RKO (cell line): ENCODE measurements at places on chromosomes 4 and X.
A peak's percentile ranks its signal among the peaks of the same experiment; 100 is the strongest.

DNA sequence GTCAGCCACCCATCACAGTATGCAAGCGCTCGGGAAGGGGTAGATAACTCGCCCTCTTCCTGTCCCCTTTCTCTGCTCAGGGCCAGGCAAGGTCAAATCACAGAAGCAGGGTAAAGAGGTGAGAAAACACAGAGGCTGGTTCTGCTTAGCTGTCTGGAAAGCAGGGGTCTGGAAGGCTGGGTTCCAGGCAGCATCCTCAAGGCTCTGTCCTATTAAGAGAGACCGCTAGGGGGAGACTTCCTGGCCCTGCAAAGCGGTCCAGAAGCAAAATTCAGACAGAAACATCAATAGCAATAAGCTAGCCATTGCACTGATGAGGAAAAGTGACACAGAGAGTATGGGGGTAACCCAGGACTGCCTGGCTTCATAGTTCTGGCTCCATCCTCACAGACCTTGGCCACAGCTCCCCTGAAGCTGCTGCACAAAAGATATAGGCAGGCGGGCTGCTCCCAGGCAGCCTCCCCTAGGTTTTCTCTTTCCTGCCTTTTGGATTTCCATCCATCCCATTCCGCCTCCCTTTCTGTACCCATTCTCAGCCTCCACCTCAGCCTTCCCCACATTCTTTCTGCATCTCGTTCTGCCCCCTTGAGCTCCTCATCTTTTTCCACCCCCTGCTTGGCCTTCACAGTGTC, 308.5 kb downstream of the EVC2 start:
- peak; percentile 44 for DNase-seq

DNA sequence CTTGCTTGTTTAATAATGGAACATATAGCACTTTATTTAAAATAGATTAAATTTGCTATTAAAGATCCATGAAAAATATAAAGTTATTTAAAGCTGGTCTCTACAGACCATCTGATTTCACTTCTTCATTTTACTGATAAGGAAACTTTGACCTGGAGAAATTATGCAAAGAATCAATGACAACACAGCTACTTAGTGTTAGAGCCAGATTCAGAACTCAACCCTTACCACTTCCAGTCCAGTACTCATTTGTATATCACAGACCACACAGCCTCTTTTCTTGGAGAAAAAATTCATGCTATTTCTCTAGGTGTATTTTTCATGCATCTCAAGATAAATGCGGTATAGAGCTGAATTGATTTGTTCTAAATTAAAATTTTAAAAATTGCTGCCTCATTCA, 34.0 kb downstream of the WDFY3 start:
- no peak for DNase-seq

GRCh38 chrX:54695231-54695630, 102.8 kb downstream of the ITIH6 start:
- peak; percentile 34 for DNase-seq

DNA sequence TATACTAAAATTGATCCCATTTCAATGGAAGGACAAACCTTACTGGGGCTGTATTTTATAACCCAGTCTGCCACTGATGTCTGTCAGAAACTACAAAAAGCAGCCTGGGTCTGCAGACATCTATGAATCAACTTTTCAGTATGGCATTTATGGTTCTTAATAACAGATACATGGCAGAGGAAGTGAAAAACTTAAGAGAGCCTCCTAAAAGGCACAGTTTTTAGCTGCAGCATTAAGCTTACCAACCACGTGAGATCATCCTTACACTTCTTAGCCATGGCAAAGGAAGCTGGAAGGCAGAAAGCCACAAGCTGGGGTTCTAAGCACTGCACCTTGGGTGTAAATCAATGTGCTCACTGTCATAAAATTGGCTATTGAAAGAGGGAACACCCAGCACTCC, 16.6 kb upstream of the UGT2B17 start:
- no peak for DNase-seq

GRCh38 chrX:8090482-8090881, 80.6 kb downstream of the VCX2 start:
- DNase-seq = no peak

DNA sequence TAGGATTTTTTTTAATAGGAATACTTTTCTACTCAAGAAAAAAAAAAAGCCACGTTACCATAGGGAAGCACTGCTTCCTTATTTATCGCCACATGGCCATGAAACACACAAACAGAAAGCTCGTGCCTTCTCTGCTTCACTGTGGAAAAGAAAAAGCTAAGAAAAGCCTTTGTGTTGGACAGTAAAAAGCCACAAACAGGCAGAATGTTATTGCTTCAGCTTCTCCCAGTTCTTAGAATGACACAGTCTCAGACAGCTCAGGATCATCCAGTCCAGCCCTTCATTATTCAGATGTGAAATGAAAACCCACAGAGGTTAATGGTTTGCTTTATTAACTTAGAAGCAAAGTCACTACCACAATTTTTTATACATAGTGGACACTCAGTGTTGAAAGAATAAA, 181.6 kb upstream of the NOCT start:
- DNase-seq = no peak

DNA sequence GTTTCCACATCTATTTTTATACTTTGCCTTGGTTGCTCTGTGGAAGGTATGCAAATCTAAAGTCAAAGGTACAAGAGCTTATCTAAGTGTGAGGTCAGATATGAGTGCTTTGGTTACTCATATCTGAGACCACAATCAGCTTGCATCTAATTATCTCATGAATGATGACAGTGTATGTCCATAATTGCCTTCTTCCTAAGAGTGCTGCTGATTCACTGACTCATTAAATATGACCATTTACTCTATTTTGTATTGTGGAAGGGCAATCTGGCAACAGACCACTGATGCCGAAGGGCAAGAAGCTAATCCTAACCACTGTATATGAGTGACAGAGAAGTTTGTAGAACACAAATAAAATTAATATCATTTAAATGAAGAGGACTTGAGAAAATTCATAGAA, 1190.2 kb upstream of the AGA start:
- peak; percentile 8 for DNase-seq

DNA sequence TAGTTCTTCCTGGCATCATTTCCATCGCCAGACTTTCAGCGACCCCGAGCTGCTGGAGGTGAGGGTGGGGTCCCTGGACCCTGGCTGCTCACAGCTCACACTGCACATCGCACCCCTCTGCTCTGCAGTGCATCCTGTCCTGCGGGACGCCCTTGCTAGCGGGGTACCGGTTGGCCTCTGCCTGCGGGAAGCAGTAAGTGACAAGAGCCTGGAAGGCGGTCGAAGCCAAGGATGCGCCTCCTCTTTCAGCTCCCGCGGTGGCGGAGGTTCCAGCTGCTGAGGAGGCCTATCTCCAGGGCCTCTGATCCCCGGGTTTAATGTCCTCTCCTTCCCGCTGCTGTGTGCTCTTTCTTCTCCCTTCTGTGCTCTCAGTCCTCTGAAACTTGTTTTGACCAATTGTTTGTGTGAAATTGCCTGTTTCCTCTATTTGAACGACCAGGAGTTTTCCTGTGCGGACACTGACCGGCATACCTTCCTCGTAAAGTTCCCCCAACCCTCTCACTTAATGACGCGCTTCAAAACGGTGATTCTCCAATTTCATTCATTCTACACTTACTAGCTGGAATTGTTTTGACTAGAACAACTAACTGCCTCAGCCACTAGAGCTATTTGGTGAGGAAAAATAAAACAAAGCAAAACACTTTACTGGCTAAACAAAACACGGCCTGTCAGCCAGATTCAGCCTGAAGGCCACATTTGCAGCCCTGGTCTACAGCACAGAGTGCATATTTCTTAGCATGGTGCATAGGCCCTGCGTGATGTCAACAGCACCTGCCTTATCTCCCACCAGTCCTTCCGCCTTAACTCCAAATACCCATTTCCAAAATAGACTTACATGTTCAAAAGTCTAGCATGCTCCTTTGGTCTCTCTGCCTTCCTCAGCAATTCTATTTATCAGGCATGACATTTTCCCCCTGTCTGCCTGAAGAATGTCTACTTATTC, 28.0 kb downstream of the MGAT4D start:
- no peak for DNase-seq

DNA sequence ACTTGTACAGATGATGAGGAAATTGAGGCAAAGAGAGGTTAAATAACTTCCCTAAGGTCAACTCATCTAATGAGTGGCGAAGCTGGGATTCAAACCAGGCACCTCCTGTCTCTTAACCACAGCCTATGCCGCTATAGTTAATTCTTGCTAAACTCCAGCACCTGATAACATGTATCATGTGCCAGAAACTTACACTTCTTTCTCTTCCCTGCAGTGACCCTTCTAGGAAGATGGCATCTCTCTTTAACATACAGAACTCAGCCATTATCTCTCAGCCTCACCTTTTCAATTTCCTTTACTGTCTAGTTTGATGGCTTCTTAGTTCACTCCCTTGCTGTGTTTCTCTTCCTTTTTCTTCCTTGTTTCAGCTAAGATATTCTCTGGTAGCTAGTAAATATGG, 2.5 kb downstream of the VBP1 start:
- no peak for DNase-seq

DNA sequence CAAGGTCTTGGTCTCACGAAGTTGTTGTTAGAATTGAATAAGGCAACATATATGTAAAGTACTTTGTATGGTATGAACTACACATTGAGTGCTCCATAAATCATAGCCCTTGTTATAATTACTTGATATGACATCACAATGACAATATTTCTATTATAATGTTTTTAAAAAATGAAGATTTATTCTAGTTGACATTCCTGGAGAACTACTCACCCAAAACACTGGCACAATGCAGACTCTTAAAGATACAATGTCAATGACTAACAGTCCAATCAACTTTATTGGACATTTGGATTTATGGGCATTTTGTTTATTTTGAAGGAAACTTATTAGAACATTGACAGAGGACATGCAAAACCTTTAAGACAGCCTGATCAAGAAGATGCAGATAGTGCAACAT, 55.3 kb downstream of the ASB9 start:
- DNase-seq = no peak

DNA sequence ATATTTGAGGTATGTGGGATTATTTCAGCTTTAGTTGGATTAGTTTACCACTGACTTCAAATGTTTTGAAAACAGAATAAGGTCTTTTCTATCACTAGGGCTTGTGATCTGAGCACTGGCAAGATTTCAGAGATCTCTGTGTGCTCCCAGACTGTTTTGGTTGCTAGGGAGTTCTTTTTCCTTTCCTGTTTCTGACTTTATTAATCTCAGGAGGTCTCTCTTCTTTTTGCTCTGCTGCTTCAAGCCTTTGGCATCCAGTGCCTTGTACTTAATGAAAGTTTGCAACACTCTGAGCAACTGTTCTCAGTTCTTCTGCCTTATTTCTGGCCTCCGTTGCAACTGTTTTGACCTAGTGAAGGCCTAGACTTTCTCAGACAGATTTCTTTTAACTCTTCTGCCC, 32.1 kb upstream of the PAQR3 start:
- DNase-seq = no peak

- DNase-seq = no peak
These were observed 22.6 kb downstream of the SYNPO2 start for GRCh38 chr4:118911238-118911703.

DNA sequence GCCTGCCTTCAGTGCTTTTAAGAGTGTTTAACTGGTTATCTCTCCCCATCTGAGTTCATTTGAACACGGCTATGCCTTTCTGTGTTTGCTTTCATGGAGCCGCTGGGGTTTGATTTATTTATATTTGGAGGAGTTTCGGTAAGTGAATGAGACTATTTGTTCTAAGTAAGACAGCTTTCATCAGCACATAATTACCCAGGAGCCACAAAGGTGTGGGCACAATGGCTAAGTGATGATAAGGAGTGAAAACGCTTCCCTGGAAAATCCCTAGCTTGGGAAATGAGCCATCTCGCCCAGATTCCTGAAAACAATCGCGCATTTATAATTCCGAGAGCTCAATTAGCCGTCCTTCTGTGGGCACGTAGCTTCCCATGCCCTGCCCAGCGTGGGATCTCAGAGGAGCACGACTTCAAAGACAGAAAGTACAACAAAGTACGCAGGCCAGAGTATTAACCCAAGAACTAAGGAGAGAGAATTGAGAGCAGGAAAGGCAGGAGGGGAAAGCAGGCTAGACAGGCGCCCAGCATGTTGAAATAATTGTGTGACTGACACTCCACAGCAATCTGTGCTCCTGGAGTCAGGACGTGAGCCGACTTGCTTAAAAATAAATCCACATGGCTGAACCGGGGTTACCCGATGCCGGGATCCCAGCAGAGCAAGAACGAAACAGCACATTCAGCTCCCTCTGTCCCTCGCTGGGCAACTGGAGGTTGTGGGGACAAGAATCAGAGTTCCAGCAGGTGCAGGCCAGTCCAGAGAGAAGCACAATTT, 99.0 kb downstream of the DHRSX start:
- DNase-seq = no peak

- no peak for DNase-seq
These were observed 72.4 kb downstream of the NRK start for GRCh38 chrX:105894721-105895120.

- DNase-seq = no peak
These were observed 1703.9 kb upstream of the TENM3 start for GRCh38 chr4:180539284-180539683.

DNA sequence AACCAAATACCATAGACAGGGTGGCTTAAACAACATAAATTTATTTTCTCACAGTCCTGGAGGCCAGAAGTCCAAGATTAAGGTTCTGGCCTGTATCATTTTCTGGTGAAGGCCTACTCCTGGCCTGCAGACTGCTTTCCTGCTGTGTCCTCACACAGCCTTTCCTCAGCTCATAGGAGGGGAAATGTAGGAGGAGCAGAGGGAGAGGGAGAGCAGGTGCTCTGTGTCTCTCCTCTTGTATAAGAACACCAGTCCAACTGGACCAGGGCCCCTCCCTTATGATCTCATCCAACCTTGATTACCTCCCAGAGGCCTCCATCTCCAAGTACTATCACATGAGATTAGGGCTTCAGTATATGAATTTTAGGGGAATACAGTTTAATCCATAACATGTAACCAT, 34.3 kb downstream of the RAPGEF2 start:
- DNase-seq = no peak

GRCh38 chrX:56764153-56764974, 35.3 kb downstream of the NBDY start:
- DNase-seq = peak; percentile 84

DNA sequence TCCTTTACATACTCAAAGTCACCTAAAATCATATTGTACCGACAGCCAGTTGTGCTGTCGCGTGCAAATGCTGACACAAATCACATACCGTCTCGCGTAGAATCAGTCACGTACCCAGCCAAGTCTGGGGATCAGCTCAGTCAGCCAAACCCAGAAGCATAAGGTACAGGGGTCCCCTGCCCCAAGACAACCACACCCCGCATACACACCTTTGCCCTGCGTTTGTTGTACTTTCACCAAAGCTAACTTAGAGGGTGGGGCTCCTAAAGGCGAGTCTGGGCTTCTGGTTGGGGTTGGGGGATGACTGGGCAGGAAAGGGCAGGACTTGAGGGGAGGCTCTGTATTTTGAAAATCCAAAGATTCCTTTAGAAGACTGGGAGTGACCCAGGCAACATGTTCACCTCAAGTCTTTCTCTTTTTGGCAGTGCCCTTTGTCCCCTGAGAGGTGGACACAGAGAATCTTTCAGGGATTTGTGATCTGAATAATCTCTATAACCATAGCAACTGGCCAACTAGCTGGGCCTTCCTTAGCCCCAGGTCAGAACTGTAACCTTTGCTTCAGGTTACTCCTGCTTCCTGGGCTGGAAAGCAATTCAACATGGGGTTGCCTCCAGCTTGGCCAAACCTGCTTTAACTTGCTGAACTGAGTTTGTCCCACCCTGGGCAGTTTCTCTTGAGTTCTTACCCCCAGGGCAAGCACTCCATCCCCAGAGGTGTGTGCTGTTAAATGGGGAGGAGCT, 992 bp downstream of the GDPD2 start:
- DNase-seq = no peak

GRCh38 chr4:112370466-112370865, 73.3 kb downstream of the ALPK1 start:
- no peak for DNase-seq

- DNase-seq = peak; percentile 86
These were observed 1.2 kb downstream of the PNPLA4 start for GRCh38 chrX:7925867-7926472.

- DNase-seq = no peak
These were observed 73.6 kb downstream of the EGF start for GRCh38 chr4:109985993-109986974.
